ENCODE measurements at places on chromosomes 16 and 17. TPM values are rescaled to one million over a fixed set of nuclear protein-coding genes. Genes with fewer than 3 reads are reported as not detected.

Gene TNFSF13
- 28.0 TPM for total RNA-seq

DNA sequence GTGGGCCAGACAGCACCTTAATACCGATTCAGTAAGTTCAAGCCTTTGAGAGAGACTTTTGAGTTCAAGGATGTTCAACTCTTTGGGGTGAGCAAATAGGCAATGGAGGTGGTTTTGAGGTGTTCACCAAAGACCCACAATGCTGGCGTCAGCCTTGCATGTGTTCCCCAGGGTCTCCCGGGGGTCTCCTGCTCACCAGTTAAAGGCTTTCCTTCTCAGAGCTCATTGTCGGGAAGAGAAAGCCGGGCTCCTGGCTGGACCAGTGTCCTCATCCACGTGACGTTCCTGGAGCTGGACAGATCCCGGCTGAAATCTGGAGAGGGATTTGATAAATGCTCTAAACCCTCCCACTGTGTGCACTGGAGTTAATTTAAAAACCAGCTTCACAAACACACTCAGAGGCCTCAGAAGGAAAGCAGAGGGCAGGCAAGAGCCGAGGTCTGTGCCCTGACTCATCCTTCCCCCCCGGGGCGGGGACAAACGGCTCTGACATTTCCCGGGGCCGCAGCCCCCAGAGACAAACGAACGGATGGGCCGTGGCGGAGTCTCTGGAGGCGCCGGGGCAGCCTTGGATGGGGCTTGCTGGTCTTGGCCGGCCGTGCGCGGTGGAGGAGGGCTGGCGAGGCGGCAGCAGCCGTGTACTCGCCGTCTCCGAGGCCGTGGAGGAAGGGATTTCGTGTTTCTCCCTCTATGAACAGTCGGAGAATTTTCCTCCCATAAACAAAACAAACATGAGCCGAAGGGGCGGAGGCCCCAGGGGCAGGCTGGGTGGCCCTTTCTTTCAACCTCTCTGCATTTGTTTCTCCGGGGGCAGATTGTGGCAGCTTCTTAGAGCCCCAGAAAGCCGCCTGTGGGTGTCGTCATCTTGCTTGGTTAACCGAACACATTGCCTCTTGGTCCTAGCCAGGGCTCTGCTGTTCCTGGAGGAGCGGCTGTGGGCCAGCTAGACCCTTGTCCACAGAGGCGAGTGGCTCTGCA lies 94.2 kb downstream of the NTN1 start:
- DNase-seq = no peak

Gene TP53TG3F
- total RNA-seq = not detected

Gene TMC8
- total RNA-seq = 205 TPM

Gene ZMYND15
- 9.9 TPM for total RNA-seq

DNA sequence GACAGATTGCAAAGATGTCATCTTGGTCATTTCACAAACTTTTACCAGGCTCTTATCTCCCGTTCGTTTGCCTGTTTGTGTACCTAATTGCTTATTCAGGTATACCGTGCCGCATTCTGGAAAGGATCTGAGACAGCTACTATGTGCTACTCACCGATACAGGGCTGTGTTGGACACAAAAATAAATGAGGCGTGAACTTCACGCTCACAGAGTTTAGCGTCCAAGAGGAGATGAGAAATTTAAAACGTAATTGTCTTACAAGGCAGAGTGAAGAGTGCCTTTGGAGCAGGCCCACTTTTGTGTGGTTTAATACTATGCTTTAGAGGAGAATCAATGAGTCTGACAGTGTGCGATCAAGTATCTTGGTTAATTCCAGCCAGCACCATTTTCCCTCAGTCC lies 26.7 kb downstream of the MAF start:
- no peak for DNase-seq

- DNase-seq = no peak
These were observed 74.6 kb downstream of the CMC2 start for GRCh38 chr16:80931801-80932707.

Gene SAMD14
- 7.5 TPM for total RNA-seq

Gene CCDC154
- total RNA-seq = 3.6 TPM

Gene CDYL2
- total RNA-seq = 7.1 TPM

Gene ABCA6
- 23.2 TPM for total RNA-seq

DNA sequence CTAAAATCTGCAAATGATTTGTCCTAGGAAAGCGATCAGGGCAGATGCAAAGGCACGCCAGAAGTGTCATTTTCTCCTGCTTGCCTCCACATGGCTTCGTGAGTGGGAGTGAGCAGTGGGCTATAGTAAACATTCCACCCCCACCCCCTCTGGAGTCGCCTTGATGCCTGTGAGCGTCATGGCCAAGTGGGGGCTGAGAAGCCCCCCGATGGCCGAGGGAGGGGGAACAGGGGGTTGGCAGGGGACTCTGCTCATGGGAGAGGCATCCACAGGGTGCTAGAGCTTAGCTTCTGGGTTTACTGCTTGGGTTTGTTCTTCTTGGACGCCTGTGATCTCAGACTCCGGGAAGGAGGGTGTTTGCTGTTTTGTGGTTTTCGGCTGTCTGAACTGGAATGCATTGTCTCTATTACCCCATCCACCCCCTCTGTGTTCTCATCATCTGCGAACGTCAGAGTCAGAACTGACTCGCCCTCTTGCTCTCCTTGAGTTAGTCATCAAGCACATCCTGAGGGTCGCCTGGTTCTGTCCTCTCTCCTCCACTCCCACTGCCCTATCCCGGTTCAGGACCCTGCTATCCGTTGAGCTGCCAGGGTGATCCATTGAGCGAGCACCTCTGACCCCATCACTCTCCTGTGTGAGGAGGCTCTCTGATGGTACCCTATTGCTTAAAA lies 15.4 kb downstream of the TNS4 start:
- no peak for DNase-seq

Gene PLA2G10
- not detected for total RNA-seq

GRCh38 chr16:12572316-12572985 lies 231.2 kb downstream of the CPPED1 start:
- peak; percentile 55 for DNase-seq

GRCh38 chr17:1649844-1650501 lies at the start of gene RILP:
Gene RILP (minus strand): TSS chr17:1649866. CDS start chr17:1649804, 62 bp downstream.
- DNase-seq = peak; percentile 93

Gene LGALS9B
- total RNA-seq = 1.2 TPM

DNA sequence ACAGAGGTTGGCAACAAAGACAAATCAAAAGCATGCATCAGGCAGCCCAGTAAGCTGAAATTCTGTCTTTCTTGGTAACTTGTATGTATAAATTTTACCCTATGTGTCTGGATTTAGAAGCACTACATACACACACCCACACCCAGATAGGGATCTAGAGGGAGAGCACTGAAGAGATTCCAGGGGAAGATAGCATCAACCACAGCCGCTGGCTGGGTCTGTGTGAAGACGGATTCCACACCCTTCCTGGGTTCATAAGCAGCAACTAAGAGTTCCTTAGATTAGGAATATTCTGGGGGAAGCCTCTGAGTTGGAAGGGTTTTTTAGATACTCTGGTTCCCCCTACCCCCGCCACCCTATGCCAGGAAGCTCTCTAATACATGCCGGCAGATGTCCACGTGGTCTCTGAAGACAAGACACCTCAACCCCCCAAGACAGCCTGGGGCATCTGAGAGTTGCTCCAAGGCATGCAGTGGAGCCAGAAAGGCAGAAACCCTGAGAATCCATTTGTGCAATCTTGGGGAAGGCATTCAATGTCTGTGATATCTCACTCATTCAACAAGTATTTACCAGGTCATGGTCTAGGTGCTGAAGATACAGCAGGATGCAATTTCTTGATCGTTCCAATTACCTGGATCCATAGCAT lies 86.4 kb downstream of the NOG start:
- DNase-seq = no peak

Gene GP2
- total RNA-seq = not detected
